ENCODE measurements at places on chromosomes 16 and 17.

DNA sequence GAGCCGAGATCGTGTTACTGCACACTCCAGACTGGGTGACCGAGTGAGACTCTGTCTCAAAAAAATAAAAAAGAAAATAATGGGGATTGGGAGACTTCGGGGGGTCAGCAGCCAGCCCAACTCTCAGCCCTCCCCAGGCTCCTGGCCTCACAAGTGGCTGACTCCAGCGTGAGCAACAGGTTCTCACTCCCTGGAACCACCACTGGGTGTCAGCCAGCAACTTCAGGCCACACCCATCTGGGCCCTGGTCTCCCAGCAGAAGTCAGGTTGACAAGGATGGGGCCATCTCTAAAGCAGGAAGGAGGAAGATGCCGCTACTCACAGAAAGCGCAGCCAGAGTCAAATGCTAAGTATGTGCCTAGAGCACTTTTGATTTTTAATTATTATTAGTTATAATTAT lies 139.4 kb downstream of the C16orf78 start:
- DNase-seq: peak; percentile 40

DNA sequence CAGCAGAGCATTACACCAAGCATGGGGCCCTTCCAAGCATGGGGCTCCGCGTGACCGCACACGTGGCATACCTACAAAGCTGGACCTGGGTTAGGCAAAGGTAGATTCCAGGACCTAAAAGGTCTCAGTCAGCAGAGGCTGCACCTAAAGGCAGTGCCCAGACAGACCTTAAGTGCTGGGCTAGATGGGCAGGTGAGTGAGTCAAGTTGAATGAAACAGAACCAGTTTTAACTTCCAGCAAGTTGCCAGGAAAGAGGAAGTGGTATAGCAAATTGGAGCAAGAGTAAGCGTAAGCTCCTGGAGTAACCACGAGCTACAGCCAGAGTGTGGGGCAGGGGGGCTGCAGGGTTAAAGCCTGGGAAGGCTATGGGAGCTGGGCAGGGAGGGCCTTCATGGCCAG lies 49.5 kb downstream of the SRCIN1 start:
- DNase-seq: no peak

DNA sequence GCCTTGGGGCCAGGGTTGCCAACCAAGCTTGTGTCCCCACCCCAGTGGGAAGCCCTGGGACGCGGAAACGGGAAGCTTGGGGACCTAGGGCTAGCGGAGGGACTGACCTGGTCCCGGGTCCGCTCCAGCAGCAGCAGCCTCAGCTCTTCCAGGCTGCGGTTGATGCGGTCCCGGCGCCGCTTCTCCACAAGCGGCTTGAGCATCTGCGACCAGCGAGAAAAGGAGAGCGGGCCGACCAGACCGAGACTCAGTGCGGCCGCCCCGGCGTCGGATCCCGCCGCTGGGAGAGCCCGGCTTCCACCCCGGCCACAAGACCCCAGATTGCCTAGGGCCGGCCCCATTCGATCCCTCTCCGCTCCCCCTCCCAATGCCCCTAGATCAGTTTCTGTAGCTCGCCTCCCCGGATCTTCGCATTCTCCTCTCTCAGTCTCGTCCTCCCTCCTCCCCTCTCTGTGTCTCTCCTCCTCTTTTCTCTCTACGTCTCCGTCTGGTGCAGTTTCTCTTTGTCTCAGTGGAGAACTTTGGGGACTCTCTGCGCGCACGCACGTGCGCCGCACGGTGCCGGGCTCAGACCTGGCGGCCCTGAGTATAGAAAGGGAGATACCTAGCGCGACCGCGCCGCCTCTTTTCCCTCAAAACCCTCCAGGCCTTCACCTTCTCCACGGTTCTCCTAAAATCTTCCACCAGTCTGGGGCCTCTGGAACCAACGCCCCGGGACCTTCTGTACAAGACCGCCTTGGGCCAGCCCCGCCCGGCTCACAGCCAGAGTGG lies 797 bp downstream of the HES7 start:
- peak; percentile 19 for DNase-seq

DNA sequence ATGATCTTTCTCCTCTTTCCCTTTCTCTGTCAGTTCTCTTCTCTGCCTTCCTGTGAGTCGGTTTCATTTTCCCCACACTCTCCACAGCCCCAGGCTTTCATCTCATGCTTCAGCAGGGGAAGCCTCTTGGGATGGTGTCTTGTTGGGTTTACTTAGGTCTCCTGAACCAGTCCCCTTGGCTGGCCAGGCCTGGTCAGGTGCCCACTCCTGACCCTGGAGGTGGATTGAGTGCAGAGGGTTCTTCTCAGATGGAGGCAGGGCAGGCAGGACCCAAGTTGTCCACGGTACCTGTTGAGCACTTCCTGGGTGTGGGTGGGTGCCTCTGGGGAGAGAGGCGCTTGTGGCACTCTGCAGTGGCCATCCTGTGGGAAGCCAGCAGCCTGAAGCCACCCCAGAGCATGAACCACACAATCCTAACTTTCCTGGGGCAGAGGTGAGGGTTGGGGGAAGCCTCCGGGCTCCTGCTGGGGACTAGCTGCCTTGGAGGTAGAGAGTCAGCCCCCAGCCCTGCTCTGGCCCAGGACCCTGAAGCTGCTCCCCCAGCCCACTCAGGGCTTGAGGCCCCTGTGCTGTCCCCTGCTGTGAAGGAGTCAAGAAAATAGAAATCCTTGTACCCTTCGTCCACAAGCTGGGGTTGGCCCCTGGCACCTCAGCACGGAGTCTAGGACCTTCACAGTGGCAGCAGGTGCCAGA lies 2.0 kb upstream of the RAP1GAP2 start:
- DNase-seq: no peak

- DNase-seq: no peak
Measured at GRCh38 chr16:630249-630814, 453 bp upstream of the WFIKKN1 start.

DNA sequence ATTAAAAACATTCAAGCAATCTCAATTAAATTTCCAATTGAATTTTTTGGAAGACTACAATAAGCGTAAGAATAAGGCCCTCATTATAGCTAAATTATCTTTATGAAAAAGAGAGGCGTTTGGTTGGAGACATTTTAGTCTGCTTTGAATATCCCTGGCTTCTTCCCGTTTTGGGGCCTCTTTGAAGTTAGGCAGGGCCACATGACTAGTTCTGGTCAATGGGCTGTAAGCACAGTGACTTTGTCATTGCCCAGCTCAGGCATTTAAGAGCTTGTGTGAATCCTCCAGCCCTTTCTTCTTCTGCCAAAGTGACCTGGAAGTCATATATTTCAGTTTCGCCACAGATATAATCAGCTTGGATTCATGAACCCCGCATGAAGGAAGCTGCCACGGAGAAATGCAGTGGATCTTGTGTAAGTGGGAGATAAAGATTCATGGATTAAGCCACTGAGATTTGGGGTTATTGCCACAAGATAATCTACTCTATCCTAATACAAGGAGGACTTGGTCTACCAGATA lies 21.7 kb upstream of the UBTF start:
- DNase-seq: no peak

- peak; percentile 73 for DNase-seq
Measured at GRCh38 chr16:30615358-30616091, 5.3 kb upstream of the ZNF689 start.

- DNase-seq: no peak
Measured at GRCh38 chr17:67999291-67999911, 3.1 kb upstream of the C17orf58 start.

- peak; percentile 44 for DNase-seq
Measured at GRCh38 chr16:67528222-67528869, at the start of gene RIPOR1. Gene RIPOR1, plus strand, starts transcription at chr16:67528829. Its CDS starts 9,618 bp downstream, at chr16:67538447.

DNA sequence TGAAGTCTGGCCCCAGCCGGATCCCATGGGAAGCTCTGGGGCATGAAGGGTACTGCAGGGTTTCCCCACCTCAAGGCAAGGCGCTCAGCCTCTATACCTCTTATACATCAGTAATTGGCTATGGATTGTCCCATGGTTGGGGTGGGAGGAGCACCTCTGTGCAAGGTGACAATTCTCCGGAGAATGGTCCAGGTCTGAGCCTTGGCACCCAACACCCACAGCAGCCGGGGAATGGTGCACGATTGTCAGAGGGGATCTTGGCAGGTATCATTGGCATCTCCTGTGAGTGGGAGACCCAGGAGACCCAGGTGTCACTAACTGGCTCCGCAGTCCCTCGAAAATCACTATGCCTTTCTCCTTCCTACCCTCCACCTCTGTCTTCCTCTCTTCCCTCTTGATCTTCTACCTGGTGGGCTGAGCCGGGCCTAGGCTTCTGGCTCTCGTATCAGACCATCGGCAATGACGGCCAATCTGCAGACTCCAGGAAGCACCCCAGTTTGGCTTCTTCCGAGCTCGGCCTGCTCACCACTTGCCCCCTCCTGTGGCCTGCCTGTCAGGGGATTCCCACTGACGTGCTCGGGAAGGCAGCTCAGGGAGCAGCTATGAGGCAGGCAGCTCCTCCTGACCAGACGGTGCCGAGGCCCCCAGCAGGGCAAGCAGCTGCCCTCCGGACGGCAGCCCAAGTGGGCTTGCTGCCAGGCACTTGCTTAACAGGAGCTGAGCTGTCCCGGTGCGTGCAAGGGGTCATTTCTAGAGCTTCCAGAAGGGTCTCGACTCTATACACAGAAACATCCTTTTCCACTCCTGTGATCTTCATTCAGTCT lies 10.0 kb upstream of the CALB2 start:
- DNase-seq: no peak

DNA sequence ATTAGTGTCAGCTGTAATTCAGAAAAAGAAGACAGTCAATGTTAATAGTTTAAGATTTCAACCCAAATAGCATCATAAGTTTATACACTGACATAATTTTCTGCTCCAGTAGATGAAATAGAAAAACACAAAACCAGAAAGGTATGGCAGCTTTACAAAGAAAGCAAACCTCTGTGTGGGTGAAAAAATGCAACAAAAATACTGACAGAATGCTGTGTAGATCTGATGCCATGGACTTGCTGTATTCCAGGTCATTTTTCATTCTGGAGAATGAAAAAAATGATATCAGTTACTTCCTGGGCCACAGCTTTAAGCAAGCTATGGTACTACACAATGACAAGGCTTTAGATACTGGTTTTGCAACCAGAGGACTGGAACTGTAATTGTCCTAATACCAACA lies 116.0 kb downstream of the MAP2K4 start:
- DNase-seq: no peak

- DNase-seq: no peak
Measured at GRCh38 chr17:29150161-29150560, 30.0 kb downstream of the MYO18A start.

- DNase-seq: no peak
Measured at GRCh38 chr17:70327723-70328122, 158.4 kb downstream of the KCNJ2 start.

DNA sequence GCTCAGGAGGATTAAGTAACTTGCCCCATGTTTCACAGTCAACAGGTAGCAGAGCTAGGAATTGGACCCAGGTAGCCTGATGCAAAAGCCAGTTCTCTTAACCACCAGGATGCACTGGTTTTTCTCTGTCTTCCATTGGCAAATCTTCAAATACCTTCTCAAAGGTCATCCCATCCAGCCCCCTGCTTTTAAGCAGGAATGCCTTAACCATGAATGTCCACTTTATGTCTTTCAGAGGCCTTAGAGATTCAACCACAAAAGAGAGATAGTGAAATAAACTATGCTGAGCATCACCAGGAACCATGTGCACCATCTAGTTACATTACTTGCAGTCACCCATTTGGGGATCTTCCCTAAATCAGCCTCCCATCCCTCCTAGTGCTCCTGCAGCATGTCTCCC lies 94.3 kb downstream of the C17orf67 start:
- DNase-seq: no peak

GRCh38 chr16:48394355-48394703 lies 9.1 kb upstream of the SIAH1 start:
- DNase-seq: no peak

DNA sequence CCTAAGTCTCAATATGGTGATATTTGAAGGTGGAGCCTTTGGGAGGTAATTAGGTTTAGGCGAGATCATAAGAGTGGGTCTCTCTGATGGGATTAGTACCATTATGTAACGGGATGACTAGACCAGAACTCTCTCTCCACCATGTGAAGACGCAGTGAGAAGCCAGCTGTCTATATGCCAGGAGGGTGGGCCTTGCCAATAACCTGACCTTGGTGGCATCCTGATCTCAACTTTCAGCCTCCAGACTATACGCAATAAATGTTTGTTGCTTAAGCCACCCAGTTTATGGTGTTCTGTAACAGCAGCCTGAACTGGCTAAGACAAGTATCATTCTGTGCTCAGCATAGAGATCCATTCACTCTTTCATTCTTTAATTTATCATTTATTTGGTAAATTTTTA lies 167.2 kb upstream of the CDH11 start:
- DNase-seq: no peak

GRCh38 chr17:42623732-42624596 lies 14.5 kb downstream of the TUBG1 start:
- no peak for DNase-seq

- no peak for DNase-seq
Measured at GRCh38 chr17:48727415-48728175, 955 bp downstream of the HOXB13 start.

- no peak for DNase-seq
Measured at GRCh38 chr16:67847064-67847861, at the start of gene CENPT. Gene CENPT, minus strand, starts transcription at chr16:67847693. Its CDS starts 13,834 bp downstream, at chr16:67833859.

- peak; percentile 69 for DNase-seq
Measured at GRCh38 chr17:68200689-68201417, 47.0 kb upstream of the AMZ2 start.

GRCh38 chr17:72631949-72632684 lies 460.4 kb downstream of the SLC39A11 start:
- DNase-seq: peak; percentile 88

GRCh38 chr16:82108100-82108499 lies 61.9 kb downstream of the MPHOSPH6 start:
- DNase-seq: peak; percentile 3

- no peak for DNase-seq
Measured at GRCh38 chr16:53692146-53692545, 11.5 kb downstream of the RPGRIP1L start.

GRCh38 chr16:10635365-10636021 lies 55.1 kb upstream of the EMP2 start:
- DNase-seq: no peak

GRCh38 chr16:10931134-10931533 lies 11.1 kb downstream of the DEXI start:
- no peak for DNase-seq

DNA sequence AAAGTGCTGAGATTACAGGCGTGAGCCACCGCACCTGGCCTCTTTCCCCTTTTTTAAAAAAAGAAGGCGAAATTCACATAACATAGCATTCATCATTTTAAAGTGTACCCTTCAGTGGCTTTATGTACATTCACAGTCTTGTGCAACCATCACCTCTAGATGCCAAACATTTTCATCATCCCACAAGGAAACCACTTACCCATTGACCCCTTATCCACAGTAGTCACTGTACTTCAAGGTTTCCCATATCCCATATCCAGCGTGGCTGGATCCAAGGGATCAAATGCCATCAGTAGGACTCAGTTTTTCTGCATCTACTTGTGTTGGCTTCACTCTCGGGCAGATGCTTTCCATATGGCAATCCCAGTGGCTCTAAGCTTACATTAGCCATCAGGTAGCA lies 50.3 kb downstream of the BMERB1 start:
- no peak for DNase-seq

- no peak for DNase-seq
Measured at GRCh38 chr17:67218385-67218950, 26.5 kb downstream of the HELZ start.

Data from NCI-H1417 (cell line).